GM12865 (cell line): ENCODE measurements at places on chromosomes 16 and 17.

DNA sequence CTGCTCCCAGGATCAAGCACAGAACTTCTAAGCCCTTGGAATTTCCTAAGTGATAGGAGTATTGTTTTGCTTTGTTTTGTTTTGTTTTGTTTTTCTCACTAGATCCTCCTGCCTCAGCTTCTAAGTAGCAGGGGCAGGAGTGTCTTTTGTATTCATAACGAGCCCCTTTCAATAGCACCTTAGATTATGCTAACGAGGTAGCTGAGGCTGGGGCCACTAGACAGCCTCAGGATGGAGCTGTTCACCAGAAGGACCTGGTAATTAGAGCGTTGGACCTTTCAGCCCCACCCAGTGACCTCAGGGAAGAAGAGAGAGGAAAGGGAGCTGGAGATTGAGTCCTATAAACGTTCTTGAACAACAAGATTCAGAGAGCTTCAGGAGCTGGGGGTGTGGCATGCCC lies 43.6 kb downstream of the IKZF3 start:
- DNase-seq = peak; percentile 47

- DNase-seq = no peak
Observed at GRCh38 chr17:82642022-82642421, 6.2 kb downstream of the WDR45B start.

DNA sequence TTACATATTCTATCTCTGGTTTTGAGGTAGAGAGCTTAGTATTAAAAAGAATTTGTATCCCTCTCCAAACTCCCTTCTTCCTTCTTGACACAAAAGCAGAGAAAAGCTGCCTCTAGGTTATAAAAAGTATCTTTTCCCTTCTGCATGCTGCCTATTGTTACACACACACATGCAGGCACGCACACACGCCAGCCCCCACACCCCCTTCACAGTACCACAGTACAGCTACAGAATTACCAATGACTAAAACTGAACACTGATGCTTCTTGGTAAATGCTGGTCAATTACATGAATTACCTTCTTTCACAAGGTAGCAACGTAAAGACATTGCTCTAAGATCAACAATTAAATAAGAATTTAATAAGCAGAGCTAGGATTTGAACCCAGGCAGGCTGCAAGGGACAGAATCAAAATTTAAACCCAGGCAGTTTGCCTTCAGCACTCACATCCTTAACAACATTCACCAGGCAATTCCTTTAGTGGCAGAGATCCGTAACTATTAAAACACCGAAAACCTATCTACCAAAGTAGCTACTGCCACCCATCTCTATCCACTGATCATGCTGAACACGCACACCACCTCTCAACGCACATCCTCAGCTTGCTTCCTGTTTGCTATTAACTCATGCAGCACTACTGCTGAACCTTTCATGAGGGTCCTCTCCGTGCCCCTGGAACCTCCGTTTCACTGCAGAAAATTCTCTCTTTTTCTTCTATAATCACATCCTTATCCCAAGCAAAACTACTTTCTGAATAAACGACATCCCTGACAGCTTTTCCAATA lies 37.8 kb downstream of the YWHAE start:
- peak; percentile 45 for DNase-seq

- no peak for DNase-seq
Observed at GRCh38 chr16:64381979-64382378, 739.9 kb downstream of the CDH11 start.

DNA sequence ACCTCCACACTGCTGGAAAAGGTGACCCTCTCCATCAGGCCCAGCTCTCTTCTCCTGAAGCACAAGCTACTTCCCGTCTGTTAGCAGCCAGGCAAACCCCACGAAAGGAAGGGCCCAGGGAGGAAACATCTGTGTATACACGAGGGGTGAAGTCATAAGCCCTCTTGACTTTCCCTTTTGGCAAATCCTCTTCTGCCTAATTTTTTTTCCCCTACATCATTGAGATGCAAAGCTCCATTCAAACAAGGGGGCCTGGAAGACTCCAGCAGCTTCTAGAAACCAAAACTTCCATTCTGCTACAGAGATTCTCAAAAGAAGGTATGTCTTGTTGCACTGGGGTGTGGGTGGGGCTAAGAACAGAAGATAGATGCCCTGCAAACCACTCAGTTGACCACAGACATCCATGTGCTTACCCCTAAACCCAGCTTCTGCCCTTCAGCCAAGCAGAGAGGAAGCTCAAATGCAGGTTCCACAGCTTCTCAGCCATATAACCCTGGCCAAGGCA lies 145.6 kb upstream of the RCVRN start:
- peak; percentile 86 for DNase-seq

DNA sequence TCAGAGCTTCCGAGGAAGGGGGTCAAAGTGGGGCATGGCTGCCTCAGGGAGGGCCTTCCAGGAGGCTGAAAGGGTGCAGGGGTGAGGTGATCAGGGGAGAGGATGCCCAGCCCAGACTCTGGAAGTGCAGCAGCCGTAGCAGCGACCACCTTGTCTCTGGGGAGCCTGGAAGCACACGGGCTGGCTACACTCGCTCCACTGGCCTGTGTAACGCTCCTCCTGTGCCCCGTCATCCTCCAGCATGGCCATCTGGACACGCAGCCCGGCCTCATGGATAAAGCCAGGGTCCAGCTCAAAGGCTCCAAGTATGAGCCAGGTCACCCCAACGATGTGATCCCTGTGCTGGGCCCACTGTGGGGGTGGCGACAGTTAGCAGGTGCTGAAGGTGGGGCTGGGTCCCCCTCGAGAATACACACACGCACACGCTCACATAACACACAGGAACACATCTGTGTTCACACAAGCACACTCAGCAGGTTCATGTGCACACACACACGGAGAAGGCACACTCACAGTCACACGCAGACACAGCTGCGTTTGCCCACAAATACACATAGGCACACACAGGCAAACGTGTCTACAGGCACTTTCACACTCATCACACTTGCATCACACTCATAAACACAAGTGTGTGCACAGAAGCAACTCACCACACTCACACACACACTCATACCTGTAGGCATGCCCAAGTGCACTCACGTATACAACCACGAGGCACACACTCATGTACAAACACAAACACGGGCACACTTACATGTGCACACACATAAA lies 19.3 kb downstream of the POLR3K start:
- DNase-seq = no peak
